T-helper 17 cell (primary cell): ENCODE measurements at places on chromosomes 13 and 19. TPM values are rescaled to one million over a fixed set of nuclear protein-coding genes. Genes with fewer than 3 reads are reported as not detected.

Gene TMEM255B
- 0.86 TPM for total RNA-seq

Gene ECSIT
- 22.6 TPM for total RNA-seq

Gene ZNF723
- total RNA-seq: not detected

Gene PLVAP
- total RNA-seq: not detected

Gene NOVA2
- not detected for total RNA-seq

Gene KIR2DL1
- not detected for total RNA-seq

Gene TBXA2R
- total RNA-seq: 1.0 TPM

Gene MAMSTR
- total RNA-seq: 0.60 TPM

Gene CYP2S1
- total RNA-seq: 0.75 TPM

DNA sequence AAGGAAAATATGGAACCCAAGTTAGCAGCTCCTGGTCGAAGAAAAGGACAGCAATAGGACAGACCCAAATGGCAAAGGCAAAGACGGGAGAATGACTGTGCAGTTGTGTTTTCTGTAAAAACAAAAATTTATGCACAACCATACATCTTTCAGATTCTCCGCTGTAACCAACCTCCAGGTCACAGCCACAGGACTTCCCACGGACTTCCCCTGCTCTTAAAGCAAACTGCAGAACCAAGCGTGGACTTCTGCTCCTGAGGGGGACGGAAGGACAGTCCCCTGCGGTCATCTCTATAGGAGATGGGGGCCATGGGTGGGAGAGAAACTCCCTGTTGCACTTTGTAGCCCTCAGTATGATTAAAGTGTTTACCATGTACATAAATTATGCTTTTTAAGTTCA lies 2.5 kb downstream of the GRTP1 start:
- no peak for DNase-seq

GRCh38 chr13:29294821-29295220 lies 300.7 kb downstream of the SLC7A1 start:
- no peak for DNase-seq

DNA sequence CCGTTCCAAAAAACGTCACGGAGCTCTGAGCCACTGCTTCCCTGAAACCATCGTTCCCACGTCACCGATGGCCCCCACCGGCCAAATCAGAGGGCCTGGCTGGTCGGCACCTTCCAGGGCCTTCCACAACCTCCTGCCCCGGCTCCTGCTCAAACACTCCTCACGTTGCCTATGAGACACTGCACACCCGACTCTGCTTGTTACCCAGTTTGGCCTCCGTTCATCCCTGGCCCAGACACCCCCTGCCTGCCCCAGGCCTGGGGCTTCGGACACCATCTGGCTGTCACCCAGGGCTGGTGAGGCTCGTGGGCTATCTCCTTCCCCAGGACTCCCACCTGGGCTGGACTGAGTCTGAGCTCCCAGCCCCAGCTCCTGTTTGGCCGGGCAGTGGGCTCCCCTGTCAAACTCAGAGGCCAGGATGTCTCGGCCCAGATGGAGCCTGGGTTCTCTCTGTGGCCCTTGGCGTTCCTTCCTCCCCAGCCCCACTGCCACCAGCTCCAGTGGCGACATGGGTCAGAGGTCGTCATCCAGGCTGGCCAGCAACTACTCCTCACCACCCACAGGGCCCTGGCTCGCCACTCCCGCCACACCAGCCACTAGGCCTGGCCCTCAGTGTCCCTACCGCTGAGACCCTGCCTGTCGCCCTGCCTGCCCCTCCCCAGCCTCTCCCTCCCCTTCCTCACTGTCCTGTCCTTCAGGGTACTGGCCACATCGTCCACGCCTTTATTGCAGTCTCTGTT lies 17.7 kb downstream of the CERS1 start:
- DNase-seq: no peak

- DNase-seq: no peak
Observed at GRCh38 chr13:28618230-28618994, 40.5 kb upstream of the POMP start.

GRCh38 chr13:22757530-22758120 lies 423.2 kb upstream of the SGCG start:
- DNase-seq: no peak

DNA sequence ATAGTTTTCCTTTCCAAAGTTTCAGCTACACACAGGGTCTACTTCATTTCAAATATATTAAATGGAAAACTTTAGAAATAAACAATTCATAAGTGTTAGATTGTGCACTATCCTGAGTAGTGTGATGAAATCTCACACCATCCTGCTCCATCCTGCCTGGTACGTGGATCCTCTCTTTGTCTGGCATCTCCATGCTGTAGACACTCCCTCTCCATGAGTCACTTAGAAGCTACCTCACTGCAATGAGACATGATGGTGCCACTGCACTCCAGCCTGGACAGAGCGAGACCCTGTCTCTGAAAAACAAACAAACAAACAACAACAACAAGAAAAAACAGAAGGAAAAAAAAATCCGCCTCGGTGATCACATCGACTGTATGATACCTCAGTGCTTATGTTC lies 191.8 kb downstream of the PCCA start:
- DNase-seq: no peak

DNA sequence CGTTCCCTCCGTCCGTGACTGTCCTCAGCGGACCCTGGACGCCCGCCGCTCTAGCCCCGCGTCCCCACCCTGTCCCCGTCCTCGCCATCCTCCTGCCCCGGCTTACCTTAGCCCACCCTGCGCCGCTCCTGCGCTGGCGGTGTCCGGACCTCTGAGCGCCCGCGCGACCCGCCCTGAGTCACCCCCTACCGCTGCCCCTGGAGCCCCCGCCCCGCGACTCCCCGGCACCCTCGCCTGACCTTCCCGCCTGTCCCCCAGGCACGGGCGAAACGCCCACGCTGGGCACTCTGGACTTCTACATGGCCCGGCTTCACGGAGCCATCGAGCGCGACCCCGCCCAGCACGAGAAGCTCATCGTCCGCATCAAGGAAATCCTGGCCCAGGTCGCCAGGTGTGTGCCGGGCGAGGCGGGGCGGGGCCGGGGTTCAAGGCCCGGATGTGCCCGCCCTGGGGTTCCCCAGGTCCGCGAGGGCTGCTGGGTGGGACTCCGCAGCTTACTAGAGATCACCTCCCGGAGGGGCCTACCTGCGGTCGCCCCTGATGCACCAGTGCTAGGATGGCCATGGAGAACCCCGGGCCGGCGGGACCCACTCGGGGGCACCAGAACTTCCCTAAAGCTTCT lies 5.1 kb downstream of the HMG20B start:
- DNase-seq: no peak

GRCh38 chr13:33213024-33213768 lies 72.4 kb downstream of the STARD13 start:
- no peak for DNase-seq

DNA sequence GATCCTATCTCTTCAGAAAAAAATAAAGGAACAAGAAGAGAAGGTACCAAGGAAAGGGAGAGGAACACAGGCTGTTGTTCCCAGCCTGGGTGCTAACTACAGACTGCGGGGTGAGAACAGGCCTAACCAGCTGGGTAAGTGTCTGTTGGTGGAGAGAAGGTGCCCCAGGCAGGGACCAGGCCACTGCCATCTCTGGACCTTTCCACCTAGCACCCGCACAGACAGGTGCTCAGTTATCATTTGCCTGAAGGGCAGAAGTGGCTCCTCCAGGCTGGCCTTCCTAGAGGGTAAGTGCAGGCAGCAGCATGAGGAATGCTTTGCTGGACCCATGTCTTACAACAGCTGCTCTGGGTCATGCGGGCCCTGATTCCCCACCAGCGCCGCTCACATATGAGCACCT lies 10.1 kb downstream of the DNMT1 start:
- no peak for DNase-seq

GRCh38 chr13:114112826-114113322 lies 19.5 kb downstream of the RASA3 start:
- DNase-seq: peak; percentile 6

- no peak for DNase-seq
Observed at GRCh38 chr13:44710576-44710975, 134.4 kb upstream of the TSC22D1 start.

DNA sequence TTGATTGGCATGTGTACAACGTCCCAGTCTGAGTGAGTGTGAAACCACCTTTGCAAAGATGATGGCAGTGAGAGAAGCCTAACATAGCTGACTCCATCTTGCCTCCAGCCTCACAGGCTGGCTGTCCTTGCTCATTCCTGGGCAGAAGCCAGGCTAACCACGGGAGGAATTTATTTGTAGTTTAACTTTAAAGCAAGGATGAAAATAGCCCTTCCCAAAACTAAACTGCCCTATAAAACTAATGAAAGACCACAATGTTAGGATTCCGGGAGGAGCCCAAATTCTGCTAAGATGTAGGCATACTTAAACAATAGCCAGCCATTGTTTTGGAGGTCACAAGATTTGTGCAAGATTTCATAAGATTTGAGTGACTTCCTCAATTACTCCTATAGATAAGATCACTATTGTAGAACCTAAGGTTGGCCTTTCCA lies 96.6 kb upstream of the LSM14A start:
- DNase-seq: no peak

DNA sequence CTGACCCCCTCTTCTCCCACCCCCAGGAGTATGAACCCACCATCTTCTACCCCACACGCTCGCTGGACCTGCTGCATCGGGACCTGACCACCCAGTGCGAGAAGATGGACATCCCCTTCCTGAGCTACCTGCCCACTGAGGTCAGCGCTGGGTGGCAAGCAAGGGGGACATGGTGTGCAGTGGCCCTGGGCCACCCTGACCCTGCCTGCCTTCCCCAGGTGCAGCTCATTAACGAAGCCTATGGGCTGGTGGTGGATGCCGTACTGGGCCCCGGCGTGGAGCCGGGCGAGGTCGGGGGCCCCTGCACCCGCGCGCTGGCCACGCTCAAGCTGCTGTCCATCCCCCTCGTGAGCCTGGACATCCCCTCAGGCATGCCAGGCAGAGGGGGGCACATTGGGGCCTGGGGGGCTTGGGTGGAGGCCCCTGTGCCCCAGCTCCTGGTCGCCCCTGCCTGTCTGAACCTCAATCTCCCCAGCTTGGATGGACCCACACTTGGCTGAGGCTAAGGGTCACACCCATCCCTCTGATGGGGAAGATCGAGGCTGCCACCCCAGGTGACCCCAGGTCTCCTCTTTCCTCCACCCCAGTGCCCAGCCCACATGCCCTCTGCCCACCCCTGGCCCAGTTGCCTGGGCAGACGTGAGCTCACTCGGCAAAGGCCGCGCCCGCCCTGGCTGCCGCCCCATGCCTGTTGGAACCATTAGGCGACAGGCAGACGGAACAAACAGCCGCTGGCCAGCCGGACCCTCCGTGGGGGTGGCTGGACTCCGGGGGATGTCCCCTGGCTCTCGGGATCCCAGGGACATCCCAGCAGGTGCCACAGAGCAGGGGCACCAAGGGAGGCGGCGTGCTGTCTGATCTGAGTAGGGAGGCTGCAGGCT lies 2.5 kb upstream of the CILP2 start:
- no peak for DNase-seq

DNA sequence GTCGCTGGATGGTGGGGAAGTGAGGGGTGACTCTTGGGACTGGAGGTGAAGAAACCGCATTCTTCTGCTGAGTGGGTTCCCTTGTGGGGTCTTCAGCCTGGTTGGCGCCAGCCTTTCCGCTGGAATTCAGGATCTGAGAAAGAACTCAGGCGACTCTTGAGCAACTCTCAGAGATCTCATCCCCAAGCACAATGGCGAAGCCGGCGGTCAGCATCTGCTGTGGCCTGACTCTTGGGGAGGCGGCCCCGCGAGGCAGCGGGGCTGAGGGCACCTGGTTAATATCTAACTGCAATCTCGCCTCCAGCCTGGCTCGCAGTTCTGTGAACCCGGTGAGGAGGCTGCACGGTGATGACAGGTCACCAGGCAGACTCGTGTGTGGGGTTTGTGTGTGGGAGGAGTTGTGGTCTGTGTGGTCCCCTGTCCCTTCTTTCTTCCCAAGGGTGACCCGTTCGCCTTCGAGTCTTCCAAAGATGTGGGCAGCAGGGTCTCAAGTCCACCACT lies 883 bp downstream of the ZNF441 start:
- DNase-seq: no peak

DNA sequence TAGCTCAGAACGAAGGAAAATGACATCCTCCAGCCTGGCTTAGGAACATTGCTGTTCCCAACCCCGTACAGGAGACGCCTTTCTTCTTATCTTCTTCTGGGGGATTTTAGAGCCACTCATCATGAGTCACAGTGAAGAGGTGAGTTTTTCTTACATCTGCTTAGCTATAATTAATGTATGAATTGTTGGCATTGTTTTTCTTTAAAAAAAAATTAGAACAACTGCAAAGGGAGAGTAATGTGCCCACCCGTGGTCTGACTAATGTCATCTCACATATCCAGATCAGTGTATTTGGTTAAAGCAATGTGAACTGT lies 310.6 kb upstream of the TSHZ3 start:
- no peak for DNase-seq

DNA sequence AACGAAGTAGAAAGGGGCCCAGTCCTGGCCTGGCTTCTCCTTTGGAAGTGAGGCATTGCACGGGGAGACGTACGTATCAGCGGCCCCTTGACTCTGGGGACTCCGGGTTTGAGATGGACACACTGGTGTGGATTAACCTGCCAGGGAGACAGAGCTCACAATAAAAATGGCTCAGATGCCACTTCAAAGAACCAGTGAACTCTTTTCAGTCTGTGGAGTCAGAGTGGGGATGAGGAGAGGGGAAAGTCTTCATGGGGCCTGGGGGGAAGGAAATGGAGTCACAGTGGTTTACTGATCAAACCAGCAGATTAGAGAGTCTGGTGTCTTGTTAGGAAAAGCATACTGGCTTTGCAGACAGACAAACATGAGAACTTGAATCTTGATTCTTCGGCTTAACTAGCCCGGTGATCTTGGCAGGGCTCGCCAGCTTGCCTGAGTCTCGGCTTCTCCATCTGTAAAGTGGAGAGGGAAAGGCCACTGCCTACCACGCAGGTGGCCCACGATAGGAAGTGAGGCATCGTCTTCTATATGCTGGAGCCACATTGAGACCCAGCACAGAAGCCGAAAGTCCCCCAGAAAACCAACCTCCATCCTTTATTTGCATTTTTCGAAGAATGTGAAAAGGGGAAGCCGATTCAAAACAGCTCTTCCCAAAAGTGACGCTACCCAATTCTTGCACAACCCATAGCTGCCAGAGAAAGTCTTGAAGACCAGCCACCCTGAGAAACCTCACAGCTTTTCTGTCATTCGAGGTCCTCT lies at the start of gene FFAR1:
FFAR1 (plus strand) TSS at position 732 of the 759 bp plus-strand sequence. CDS start 3,650 bp downstream, outside the sequence.
- no peak for DNase-seq
